ENCODE measurements at places on chromosomes 16 and 17.

DNA sequence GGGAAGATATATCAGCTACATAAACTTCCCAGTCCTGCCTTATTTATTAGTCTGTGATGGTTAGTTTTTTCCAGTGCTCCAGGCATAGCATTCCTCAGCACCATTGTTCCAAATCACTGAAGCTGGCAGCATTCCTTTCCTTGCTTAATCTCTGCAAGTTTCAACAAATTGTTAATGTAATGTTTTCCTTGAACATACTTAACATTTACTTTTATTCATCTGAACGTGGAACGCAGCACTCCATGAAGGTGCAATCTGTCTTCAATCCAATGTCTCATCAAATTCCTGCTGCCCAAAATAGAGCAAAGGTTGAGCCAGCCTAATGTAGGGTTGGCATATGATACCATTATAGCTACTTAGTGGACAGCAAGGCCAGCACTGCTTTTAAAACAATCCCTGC lies 441.1 kb upstream of the RBFOX1 start:
- DNase-seq = no peak
- no peaks in the 10 kb centered on the region for H3K27me3 ChIP-seq
- no peak overlapping the region for H3K4me3 ChIP-seq
- no peaks in the 10 kb centered on the region for H3K36me3 ChIP-seq
- H3K4me1 ChIP-seq = no peaks in the 10 kb centered on the region
- H3K27ac ChIP-seq = no peak overlapping the region

GRCh38 chr16:52872731-52873130 lies 180.0 kb downstream of the CHD9NB start:
- H3K4me3 ChIP-seq = no peak overlapping the region
- H3K27ac ChIP-seq = no peak overlapping the region
- no peaks in the 10 kb centered on the region for H3K27me3 ChIP-seq
- DNase-seq = no peak
- no peaks in the 10 kb centered on the region for H3K4me1 ChIP-seq

GRCh38 chr17:68398691-68399637 lies 58.3 kb downstream of the WIPI1 start:
- no peaks in the 10 kb centered on the region for H3K27me3 ChIP-seq
- no peak overlapping the region for H3K27ac ChIP-seq
- H3K4me1 ChIP-seq = peaks cover 28% of the 10 kb centered on the region
- H3K36me3 ChIP-seq = no peaks in the 10 kb centered on the region
- no peak overlapping the region for H3K4me3 ChIP-seq
- DNase-seq = no peak

GRCh38 chr16:6377956-6378355 lies 954.7 kb upstream of the RBFOX1 start:
- no peaks in the 10 kb centered on the region for H3K27me3 ChIP-seq
- H3K4me3 ChIP-seq = no peak overlapping the region
- H3K36me3 ChIP-seq = no peaks in the 10 kb centered on the region
- no peaks in the 10 kb centered on the region for H3K4me1 ChIP-seq

DNA sequence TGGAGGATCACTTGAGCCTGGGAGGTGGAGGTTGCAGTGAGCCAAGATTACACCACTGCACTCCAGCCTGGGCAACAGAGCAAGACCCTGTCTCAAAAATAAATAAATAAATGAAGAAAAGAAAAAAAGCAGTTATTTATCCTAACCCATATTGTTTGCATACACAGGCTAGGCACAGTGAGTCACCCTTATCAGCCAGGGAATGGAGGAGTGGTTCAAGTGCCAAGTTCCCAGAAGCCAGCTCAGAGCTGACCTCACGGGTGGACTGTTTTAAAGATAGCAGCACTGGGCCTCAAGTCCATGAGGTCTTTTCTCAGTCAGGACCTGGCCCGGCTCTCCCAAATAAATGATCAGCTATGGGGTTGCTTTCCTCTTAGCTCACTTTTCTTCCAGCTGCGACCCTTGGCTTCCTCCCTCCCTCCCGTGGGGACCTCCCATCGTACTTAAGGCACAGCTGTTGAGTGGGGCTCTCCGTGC lies 22.6 kb upstream of the MGAT5B start:
- no peaks in the 10 kb centered on the region for H3K36me3 ChIP-seq
- peaks cover 73% of the 10 kb centered on the region for H3K27me3 ChIP-seq
- peaks cover 6% of the 10 kb centered on the region for H3K4me1 ChIP-seq
- H3K4me3 ChIP-seq = no peak overlapping the region

GRCh38 chr16:31354394-31355291 lies at the start of gene ITGAX:
ITGAX (plus strand) TSS chr16:31355176; CDS start chr16:31355255, 79 bp downstream.
- no peak for DNase-seq
- no peaks in the 10 kb centered on the region for H3K36me3 ChIP-seq
- H3K4me3 ChIP-seq = no peak within 1 kb of the TSS

- no peaks in the 10 kb centered on the region for H3K36me3 ChIP-seq
- H3K27me3 ChIP-seq = peaks cover 8% of the 10 kb centered on the region
These were observed 23.8 kb upstream of the MYH13 start for GRCh38 chr17:10396524-10397163.

DNA sequence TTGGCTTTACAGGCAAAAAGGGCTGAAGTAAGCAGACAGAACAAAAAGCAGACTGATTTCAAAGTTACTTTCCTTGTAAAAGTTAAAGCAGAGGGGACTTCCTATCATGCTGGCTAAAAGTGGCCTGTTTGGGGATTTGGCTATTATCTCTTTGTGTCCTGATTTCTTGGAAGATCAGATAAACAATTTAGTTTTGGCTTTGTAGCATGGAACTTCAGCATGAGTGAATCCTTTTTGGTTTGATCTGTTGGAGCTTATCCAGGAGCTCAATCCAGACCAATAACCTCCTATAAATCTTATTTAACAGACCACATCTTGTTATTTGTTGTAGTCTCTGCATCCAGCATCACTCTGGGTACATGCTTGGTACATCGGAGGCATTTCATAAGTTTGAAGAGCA lies 8.9 kb upstream of the RNF112 start:
- H3K27me3 ChIP-seq = peaks cover 14% of the 10 kb centered on the region
- H3K4me3 ChIP-seq = no peak overlapping the region
- no peak overlapping the region for H3K27ac ChIP-seq
- H3K36me3 ChIP-seq = no peaks in the 10 kb centered on the region
- H3K4me1 ChIP-seq = no peaks in the 10 kb centered on the region

DNA sequence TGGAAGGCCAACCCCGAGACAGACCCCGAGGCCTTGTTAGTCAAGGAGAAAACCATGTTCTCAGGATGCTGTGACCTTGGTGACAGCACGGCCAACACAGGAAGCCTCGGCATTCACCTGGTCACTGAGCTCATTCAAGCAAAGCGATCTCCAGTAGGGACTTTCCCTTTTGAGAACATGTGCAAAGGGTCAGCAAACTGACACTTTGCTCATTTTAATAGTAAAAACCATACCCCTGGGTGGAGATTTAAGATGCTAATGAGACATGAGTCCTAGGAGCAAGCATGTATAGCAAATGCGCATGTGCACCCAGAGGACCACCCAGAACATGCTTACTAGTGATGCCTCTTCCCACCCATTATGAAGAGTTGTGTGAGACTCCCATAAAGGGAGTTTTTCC lies 5.7 kb upstream of the SULT1A2 start:
- no peak overlapping the region for H3K27ac ChIP-seq
- H3K4me3 ChIP-seq = no peak overlapping the region
- peaks cover 3% of the 10 kb centered on the region for H3K27me3 ChIP-seq
- no peaks in the 10 kb centered on the region for H3K36me3 ChIP-seq

- peak overlapping the region; percentile 95 for H3K27ac ChIP-seq
- no peaks in the 10 kb centered on the region for H3K36me3 ChIP-seq
- peak overlapping the region; percentile 46 for H3K4me3 ChIP-seq
- DNase-seq = peak; percentile 55
- peaks cover 83% of the 10 kb centered on the region for H3K4me1 ChIP-seq
- H3K27me3 ChIP-seq = no peaks in the 10 kb centered on the region
These were observed 296.2 kb downstream of the SEC14L1 start for GRCh38 chr17:77437017-77437416.

GRCh38 chr17:9079461-9080103 lies 58.3 kb downstream of the NTN1 start:
- no peaks in the 10 kb centered on the region for H3K27me3 ChIP-seq
- H3K4me1 ChIP-seq = peaks cover 2% of the 10 kb centered on the region
- peak; percentile 13 for DNase-seq
- H3K4me3 ChIP-seq = peak overlapping the region; percentile 11
- peak overlapping the region; percentile 62 for H3K27ac ChIP-seq

DNA sequence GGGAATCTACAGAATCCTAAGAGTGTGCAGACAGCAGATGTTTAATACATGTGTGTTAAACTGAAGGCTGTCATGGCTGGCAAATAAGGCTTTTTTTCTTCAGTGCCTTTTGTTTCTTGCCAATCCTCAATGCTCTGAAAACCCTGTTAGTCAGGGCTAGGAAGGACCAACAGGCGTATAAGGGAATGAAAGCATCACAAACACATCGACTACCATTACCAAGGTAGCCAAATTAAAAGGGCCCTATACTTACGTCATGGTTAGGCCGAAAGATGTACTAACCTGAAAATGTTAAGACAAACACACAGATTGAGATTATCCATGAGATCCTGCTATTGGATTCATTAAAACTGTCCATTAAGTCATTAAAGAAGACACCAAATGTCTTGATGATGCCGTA lies 13.1 kb downstream of the SLC16A6 start:
- H3K4me3 ChIP-seq = no peak overlapping the region
- no peaks in the 10 kb centered on the region for H3K4me1 ChIP-seq

DNA sequence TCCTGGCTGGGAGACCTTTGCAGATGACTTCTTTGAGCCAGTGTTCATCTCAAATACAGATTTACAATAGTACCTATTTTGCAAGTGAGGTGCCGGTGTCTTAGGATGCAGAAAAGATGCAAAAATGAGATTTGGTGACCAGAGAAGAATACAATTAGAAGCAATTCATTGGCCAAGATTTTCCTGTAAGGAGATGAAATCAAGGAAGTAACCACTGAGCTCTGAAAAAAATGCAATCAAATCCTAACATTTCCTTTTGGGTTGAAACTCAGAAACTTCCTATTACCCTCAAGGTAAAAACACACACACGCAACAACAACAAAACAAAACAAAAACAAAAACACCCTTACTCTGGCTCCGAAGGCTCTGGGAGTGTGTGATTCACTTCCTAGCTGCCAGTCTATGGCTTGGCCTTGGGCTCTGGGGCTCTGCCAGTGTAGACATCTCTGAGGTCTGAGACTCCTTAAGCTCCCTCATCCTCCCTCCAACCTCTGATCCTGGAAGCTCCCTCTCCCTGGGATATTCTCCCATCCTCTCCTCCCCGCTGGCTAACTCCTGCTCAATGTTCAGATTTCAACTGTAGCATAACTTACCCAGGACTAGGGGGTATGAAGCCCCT lies 16.8 kb upstream of the MT4 start:
- DNase-seq = no peak
- H3K4me1 ChIP-seq = peaks cover 12% of the 10 kb centered on the region
- H3K27me3 ChIP-seq = peaks cover 6% of the 10 kb centered on the region
- no peaks in the 10 kb centered on the region for H3K36me3 ChIP-seq

- peaks cover 23% of the 10 kb centered on the region for H3K36me3 ChIP-seq
- H3K4me3 ChIP-seq = no peak overlapping the region
- H3K27ac ChIP-seq = no peak overlapping the region
- H3K27me3 ChIP-seq = no peaks in the 10 kb centered on the region
These were observed 1.9 kb downstream of the AANAT start for GRCh38 chr17:76469076-76469990.

GRCh38 chr16:46911038-46911437 lies 26.9 kb downstream of the GPT2 start:
- H3K4me3 ChIP-seq = no peak overlapping the region
- DNase-seq = no peak
- H3K4me1 ChIP-seq = no peaks in the 10 kb centered on the region
- H3K27me3 ChIP-seq = no peaks in the 10 kb centered on the region
- no peaks in the 10 kb centered on the region for H3K36me3 ChIP-seq
- no peak overlapping the region for H3K27ac ChIP-seq

DNA sequence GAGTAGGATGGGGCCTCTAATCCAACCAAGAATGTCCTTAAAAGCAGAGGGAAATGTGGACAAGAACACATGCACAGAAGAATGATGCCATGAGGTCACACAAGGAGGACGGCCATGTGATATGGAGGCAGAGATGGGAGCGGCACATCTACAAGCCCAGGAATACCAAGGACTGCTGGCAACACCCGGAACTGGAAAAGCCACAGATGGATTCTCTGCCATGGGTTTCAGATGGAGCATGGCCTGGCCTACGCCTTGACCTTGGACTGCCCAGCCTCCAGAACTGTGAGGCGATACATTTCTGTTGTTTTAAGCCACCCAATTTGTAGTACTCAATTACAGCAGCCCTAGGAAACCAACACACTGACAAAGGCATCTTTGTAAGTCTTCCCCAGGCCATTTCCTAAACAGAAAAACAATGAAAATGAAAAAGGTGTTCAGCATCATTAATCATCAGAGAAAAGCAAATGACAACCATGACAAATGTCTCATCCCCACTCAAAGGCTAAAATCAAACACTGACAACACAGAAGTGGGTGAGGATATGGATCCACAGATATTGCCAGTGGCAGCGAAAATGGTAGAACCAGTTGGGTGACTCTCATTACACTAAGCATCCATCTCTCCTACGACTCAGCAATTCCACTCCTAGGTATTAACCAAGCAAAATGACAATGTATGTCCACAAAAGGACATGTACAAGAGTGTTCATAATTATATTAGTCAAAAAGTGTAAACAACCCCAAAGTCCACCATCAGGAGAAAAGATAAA lies 76.9 kb upstream of the CNEP1R1 start:
- H3K27me3 ChIP-seq = no peaks in the 10 kb centered on the region
- H3K36me3 ChIP-seq = no peaks in the 10 kb centered on the region
- H3K4me1 ChIP-seq = no peaks in the 10 kb centered on the region
- H3K4me3 ChIP-seq = no peak overlapping the region

DNA sequence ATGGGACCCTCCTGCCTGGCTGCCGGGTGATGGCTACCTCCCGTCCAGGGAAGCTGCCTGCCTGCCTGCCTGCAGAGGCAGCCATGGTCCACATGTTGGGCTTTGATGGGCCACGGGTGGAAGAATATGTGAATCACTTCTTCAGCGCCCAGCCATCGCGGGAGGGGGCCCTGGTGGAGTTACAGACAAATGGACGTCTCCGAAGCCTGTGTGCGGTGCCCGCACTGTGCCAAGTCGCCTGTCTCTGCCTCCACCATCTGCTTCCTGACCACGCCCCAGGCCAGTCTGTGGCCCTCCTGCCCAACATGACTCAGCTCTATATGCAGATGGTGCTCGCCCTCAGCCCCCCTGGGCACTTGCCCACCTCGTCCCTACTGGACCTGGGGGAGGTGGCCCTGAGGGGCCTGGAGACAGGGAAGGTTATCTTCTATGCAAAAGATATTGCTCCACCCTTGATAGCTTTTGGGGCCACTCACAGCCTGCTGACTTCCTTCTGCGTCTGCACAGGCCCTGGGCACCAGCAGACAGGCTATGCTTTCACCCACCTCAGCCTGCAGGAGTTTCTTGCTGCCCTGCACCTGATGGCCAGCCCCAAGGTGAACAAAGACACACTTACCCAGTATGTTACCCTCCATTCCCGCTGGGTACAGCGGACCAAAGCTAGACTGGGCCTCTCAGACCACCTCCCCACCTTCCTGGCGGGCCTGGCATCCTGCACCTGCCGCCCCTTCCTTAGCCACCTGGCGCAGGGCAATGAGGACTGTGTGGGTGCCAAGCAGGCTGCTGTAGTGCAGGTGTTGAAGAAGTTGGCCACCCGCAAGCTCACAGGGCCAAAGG lies 36.8 kb downstream of the NLRC5 start:
- DNase-seq = no peak
- peaks cover 12% of the 10 kb centered on the region for H3K36me3 ChIP-seq
- H3K27me3 ChIP-seq = no peaks in the 10 kb centered on the region
- no peak overlapping the region for H3K4me3 ChIP-seq
- H3K27ac ChIP-seq = no peak overlapping the region

- peaks cover 25% of the 10 kb centered on the region for H3K4me1 ChIP-seq
- no peak overlapping the region for H3K4me3 ChIP-seq
- peaks cover 3% of the 10 kb centered on the region for H3K27me3 ChIP-seq
- H3K36me3 ChIP-seq = no peaks in the 10 kb centered on the region
- DNase-seq = no peak
- H3K27ac ChIP-seq = no peak overlapping the region
These were observed 14.0 kb upstream of the COTL1 start for GRCh38 chr16:84631886-84632285.
